ENCODE measurements at places on chromosomes 3 and 15. TPM values are rescaled to one million over a fixed set of nuclear protein-coding genes. Genes with fewer than 3 reads are reported as not detected.

Gene UPK1B
- total RNA-seq: not detected

Gene ZKSCAN7
- 0.83 TPM for total RNA-seq

Gene GUCA1C
- total RNA-seq: not detected

Gene STRC
- total RNA-seq: 0.30 TPM

Gene ACKR2
- total RNA-seq: 0.44 TPM

Gene ADAMTS17
- total RNA-seq: 1.1 TPM

Gene TRIM71
- total RNA-seq: 0.05 TPM

Gene CTXN2
- total RNA-seq: 0.05 TPM

Gene SLC28A1
- not detected for total RNA-seq

Gene CLPX
- 59.2 TPM for total RNA-seq

Gene EFHB
- total RNA-seq: 0.94 TPM

Gene ARRDC4
- 0.27 TPM for total RNA-seq

Gene WDR72
- total RNA-seq: not detected

Gene MST1R
- 1.2 TPM for total RNA-seq

Gene LTK
- 0.25 TPM for total RNA-seq

Gene HDAC11
- total RNA-seq: 1.7 TPM

Gene WDR49
- total RNA-seq: not detected

Gene SMARCC1
- total RNA-seq: 166 TPM

Gene C3orf20
- total RNA-seq: 0.07 TPM

Gene DNAH12
- total RNA-seq: 0.11 TPM

Gene SKIC8
- total RNA-seq: 51.2 TPM

Gene P2RY14
- total RNA-seq: 0.18 TPM

Gene NR1I2
- 0.11 TPM for total RNA-seq

Gene KY
- not detected for total RNA-seq

Gene C3orf80
- total RNA-seq: 0.25 TPM

Gene ZMAT3
- 8.9 TPM for total RNA-seq

Gene NBEAL2
- total RNA-seq: 120 TPM

Gene RAD51
- 53.8 TPM for total RNA-seq

Data from activated T-helper 2 cell treated with anti-CD3 and anti-CD28 coated beads, Interferon-gamma antibody, Interleukin-2, Interleukin-4, amounts not matched to agents 10 μg/mL and 5 μg/mL and 100 μg/mL, durations not matched to agents 14 hours and 24 hours and 36 hours (primary cell).